Glomerular endothelial cell (primary cell): ENCODE measurements at places on chromosomes 4 and X.

- no peak for DNase-seq
These were observed 21.9 kb upstream of the MRFAP1 start for GRCh38 chr4:6618386-6619115.

DNA sequence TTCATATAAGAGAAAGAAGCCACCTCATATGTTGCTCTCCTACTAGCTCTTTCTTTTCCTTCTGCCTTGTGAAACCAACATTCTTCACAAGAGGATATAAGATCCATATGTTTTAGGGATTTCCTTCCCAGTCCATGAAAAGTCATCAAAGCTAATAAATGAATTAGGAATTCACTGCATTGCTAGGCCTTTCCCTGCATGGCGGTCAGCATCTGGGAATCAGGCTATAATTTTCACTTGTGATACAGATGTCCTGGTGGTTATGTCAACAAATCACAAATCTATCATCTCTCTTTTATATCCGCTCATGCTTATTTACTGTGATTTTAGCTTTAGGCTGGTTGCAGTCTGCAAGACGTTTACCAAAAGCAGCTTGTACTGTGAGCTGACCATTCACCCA, 510.0 kb downstream of the NLGN4X start:
- DNase-seq, result no peak

DNA sequence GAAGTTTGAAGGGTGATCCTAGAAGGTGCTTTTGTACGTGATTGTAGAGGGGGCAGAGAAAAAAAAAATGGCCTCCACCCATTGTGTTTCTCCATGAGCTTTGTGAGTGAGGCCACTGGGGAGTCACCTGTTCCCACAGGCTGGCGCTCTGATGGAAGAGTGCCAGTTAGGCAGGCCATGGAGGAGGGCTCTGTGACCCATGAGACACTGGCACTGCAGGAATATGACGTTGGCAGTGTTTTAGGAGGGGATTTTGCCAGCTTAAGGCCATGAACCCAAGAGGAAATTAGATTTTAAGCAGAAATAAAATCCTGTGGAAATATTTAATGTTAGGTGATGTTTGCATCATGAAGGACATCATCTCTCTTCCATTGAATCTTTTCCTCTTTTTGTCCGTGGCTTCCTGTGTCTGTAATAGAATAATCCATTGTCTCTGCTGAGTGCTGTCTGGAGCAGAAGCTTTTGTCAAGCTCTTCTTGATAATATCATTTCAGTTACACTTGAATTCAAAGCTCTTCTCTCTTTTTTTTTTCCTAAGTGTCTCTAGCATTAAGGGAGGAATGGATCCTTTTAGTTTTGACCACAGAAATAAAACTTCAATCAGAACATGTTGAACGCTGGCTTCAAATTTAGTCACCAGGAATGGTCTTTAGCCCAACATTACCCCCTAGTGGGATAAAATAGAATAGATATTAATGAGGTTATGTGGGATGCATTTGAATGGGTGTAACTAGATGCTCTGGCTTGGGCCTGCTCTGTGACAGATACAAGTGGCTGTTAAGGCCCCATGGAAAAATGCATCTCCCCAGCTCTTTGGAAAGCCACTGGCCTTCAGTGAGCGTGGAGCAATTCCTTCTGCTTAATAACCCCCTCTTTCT, 41.0 kb upstream of the UCP1 start:
- peak; percentile 61 for DNase-seq

GRCh38 chr4:81997313-81997712, 376.5 kb downstream of the HNRNPD start:
- no peak for DNase-seq

GRCh38 chr4:7526491-7526890, 91.8 kb upstream of the PSAPL1 start:
- no peak for DNase-seq

- no peak for DNase-seq
These were observed at the start of gene SORBS2 for GRCh38 chr4:185811509-185812364. Gene SORBS2 (minus strand): TSS chr4:185812194. CDS start chr4:185690571, 121,623 bp downstream.

GRCh38 chrX:74426071-74426470, 4.8 kb downstream of the SLC16A2 start:
- DNase-seq, result no peak

- no peak for DNase-seq
These were observed 129.6 kb upstream of the NALF2 start for GRCh38 chrX:69374569-69374968.

DNA sequence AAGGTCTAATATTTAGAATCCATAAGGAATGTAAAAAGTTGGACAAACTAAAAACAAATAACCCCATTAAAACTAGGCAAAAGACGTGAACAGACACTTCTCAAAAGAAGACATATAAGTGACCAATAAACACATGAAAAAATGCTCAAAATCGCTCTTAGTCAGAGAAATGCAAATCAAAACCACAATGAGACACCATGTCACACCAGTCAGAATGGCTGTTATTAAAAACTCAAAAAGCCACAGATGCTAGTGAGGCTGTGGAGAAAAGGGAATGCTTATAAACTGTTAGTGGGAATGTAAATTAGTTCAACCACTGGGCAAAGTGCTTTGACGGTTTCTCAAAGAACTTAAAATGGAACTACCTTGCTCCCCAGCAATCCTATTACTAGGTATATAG, 674.3 kb upstream of the MAGEB2 start:
- no peak for DNase-seq

- DNase-seq, result no peak
These were observed 738.0 kb upstream of the AADAT start for GRCh38 chr4:170827562-170828274.

GRCh38 chr4:159137176-159137575, 34.3 kb downstream of the RAPGEF2 start:
- DNase-seq, result no peak

- DNase-seq, result no peak
These were observed 376.2 kb downstream of the PCDH18 start for GRCh38 chr4:137156054-137156453.

- no peak for DNase-seq
These were observed 38.5 kb upstream of the MED14 start for GRCh38 chrX:40773809-40774208.
